Hindlimb muscle (tissue), 1 donor: ENCODE measurements at places on chromosomes 4 and X. TPM values are rescaled to one million over a fixed set of nuclear protein-coding genes. Genes with fewer than 3 reads are reported as not detected.

The IL2RG gene
- 1.8 TPM for polyA plus RNA-seq

The KCND1 gene
- 1.4 TPM for polyA plus RNA-seq

The NXF2 gene
- not detected for polyA plus RNA-seq

The CNGA1 gene
- 0.23 TPM for polyA plus RNA-seq

The MAGEC1 gene
- 0.06 TPM for polyA plus RNA-seq

The ADH7 gene
- polyA plus RNA-seq: not detected

The HMGN5 gene
- polyA plus RNA-seq: 3.8 TPM
